Fibroblast of mammary gland (primary cell): ENCODE measurements at places on chromosomes 16 and 17.
A peak's percentile ranks its signal among the peaks of the same experiment; 100 is the strongest.

- no peak for DNase-seq
Observed at GRCh38 chr17:39775031-39775430, 37.3 kb downstream of the GRB7 start.

DNA sequence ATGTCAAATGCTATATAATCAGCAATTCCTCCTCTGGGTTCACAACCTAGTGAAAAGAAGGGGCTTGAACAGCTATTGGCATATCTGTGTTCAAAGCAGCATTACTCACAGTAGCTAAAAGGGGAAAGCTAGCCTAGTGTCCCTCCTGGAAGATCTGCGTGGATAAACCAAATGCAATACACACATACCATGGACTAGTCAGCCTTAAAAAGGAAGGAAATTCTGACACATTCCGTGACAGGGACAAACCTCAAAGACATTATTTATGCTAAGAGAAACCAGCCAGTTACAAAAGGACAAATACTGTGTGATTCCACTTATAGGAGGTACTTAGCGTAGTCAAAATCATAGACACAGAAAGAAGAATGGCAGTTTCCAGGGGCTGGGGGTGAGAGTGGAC is 90.1 kb downstream of the XYLT1 start:
- DNase-seq = no peak

GRCh38 chr16:69794486-69794885 is 32.4 kb downstream of the WWP2 start:
- DNase-seq = no peak

- DNase-seq = peak; percentile 45
Observed at GRCh38 chr17:76735006-76735405, 2.1 kb downstream of the SRSF2 start.

DNA sequence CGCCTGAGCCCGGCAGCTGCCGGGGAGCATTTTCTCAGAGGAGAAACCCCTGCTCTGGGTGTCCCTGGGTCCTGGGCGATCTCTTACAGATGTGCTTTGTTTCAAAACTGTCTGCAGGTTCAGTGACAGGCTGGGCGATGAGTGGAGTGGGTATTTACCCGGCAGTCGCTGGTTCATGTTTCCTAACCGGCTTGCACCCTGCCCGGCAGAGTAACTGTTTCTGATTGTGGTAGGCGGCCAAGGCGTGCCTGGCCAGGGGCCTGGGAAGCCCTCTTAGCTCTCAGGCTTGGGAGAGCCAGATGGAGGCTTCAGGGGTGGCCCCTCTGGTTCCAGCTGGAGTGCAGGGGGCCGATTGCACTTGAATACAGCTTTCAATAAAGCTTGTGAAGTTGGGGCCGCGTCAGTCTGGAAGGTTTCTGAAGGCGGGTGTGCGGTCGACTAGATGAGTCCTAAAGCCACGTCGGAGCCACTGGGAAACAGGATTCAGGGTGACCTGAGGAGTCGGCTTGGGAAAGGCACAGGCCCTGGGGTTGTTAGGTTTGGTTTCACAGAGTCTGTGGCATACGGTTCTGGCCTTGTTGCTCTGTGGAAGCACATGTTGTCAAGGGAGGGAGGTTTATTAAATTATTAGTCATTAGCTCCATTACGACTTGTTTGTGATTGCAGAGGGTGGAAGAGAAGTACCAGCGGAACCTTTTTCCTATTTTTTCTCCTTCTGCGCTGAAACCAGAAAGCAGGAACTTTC is 1.4 kb downstream of the BAIAP2 start:
- DNase-seq = peak; percentile 57
